Hematopoietic multipotent progenitor cell treated with erythropoietin and hydrocortisone succinate and interleukin-3 and kit ligand, for 4 days (in vitro differentiated cells): ENCODE measurements at places on chromosomes 6 and 20.

DNA sequence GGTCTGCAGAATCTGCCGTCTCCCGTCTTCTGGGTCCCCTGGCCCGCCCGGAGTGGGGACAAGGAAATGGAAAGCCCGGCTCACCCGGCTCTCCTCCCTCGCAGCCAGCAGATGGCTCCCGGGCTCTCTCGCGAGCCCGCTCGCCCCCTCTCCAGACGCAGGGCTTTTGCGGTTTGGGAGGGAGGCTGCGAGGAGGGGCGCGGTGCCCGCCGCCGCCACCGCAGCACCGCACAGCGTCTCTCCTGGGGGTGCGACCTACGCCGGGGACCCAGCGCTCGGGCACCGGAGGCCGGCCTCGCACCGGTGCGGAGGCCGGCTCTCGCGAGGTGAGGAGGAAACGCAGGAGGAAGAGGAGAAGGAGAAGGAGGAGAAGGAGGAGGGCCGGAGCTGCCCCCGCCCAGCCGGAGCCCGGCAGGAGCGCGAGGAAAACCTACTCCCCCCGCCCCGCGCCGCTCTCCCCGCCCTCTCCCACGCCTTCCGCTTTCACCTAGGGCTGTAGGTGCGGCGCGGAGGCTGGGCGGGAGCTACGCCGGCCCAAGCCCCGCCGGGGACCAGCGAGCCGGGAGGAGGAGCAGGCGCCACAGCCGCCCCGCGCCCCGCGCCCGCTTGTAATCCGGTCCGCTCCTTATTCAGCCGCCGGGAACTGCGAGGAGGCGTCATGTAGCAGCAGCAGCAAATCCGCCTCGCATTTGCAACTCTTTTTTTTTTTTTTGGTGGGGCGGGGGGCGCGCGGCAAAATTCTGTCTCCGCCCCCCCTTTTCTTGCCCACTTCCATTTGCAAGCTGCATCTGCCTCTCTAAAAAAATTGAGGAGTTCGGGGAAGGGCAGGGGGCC is at the start of gene CARMIL1:
CARMIL1 (plus strand) TSS at position 461 of the 834 bp plus-strand sequence. CDS start 422 bp downstream, outside the sequence.
- DNase-seq = peak; percentile 92

- DNase-seq = no peak
These were observed 29.3 kb upstream of the PRDM1 start for GRCh38 chr6:106056746-106057390.

DNA sequence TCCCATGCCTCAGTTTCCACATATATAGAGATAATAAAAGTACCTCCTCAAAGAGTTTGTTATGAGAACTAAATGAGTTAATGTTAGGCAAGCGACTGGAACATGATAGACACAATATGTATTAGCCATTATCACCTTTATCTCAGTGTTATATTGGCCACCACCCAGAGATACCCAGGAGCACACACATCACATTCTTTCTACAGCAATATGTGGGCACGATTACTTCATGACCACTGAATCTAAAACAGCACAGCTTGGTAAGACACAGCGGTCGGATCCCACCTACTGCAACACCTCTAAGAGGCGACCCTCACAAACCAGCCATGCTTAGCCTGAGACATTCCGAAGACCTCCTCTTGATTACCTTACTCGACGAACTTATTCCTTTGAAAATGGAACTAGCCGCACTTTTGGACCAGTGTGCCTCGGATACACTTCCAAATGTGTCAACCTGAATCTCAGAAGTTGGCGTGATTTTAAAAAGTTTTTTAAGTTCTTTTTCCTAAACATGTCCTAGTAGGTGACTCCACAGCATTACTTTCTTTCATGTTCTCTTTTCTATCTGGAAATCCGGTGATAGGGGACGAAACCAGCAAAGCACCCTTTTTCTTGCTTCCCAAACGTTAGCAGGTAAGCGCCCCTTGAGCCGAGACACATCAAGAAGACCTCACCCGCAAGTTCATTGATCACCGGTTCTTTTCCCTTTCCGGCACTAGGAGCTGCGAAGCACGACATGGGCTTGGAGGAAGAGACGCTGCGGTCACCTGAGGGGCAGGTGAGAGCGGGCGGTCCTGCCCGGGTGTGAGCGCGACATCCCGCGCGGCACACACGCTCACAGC is 923 bp downstream of the GMDS start:
- DNase-seq = peak; percentile 19

DNA sequence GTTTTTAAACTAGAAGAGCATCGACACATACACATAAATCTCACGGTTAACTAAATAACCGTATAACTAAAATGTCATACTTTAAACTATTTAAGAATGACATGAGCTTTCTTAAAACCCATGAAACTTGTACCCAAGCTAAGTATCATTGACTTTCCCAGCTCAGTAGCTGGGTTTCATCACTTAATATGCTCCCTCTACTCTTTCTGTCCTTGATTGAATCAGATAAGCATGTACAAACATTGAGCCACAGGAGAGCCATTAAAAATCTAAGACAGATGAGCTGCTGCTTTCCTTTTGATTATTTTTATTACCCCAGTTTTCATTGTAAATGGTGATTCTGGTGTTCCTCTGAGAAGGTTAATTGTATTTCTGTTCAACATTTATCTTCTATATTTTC is 115.8 kb downstream of the FOXO3 start:
- DNase-seq = no peak

- DNase-seq = peak; percentile 91
These were observed 21.2 kb upstream of the NFATC2 start for GRCh38 chr20:51563486-51564332.

- no peak for DNase-seq
These were observed 16.9 kb upstream of the AGPAT4 start for GRCh38 chr6:161290751-161291150.

GRCh38 chr20:58723628-58723984 is 31.0 kb downstream of the NPEPL1 start:
- DNase-seq = no peak

GRCh38 chr6:121222656-121223055 is 111.6 kb downstream of the TBC1D32 start:
- DNase-seq = peak; percentile 43

- peak; percentile 58 for DNase-seq
These were observed 57.0 kb upstream of the GNRH2 start for GRCh38 chr20:2986466-2986865.

DNA sequence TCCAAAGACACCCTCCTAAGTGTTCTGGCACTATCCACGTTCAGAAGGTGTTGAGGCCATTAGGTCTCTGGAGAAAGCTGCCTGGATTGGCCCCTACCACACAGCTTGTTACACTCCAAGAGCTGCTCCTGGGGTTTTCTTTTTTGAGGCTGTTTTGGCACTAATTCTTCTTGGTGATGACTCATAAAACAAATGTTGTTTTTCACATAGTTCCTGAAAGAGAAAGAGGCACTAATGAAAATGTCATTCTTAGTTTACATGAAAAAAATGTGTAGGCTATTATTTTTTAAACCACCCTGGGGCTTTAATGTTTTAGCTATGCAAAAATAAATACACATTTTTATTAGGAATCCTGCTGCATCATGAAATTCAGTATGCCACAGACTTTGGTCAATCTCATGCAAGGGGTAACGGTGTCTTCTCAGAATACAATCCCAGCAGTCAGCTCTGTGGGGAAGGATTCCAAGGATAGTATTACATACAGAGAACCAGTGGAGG is 38.1 kb downstream of the TBPL1 start:
- DNase-seq = no peak

DNA sequence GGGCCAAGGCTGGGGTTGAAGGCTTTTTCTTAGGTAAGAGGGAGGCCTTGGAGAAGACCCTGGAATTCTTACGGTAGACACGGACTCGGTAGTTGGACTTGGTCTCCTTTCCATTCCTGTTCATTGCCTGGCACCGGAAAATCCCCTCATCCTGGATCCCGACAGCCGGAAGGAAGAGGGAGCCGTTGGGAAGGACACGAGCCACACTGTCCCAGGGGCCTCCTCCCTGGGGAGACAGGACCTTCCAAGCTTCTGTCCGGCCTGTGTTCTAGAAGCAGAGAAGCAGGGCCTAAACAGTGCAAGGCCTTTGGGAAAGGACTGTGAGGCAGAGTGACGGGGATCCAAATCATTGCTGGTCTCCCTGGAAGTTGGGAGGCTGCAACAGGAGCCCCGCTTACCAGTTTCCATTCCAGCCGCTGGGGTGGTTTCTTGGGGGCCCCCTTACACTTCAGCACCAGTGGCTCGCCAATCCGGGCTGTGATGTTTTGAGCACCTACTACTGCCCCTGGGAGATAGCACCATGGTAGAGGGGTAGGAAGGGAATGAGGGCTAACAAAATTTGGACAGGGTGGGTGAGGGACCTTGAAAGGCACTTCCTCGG is 470 bp downstream of the AGER start:
- no peak for DNase-seq

- DNase-seq = no peak
These were observed 34.6 kb upstream of the NKX2-2 start for GRCh38 chr20:21548390-21549035.

GRCh38 chr20:23550227-23550626 is 18.1 kb downstream of the CST9L start:
- no peak for DNase-seq

DNA sequence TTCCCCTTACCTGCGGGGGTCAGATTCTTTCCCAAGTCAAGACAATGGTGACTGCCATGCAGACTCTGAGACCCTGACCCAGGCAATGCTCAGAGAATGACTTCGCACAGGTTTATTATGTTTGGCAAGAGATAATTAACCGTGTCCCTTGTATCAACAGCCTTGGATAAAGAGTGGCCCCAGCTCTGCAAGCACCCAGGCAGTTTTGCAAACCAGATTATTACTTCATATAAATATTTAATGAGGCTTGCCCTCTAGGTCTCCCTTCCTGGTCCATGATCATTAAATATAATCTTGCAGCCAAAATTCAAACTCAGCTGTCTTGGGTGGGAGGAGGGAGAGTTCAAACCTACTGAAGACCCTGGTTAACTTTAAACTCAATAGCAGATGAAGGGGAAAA is 156.5 kb downstream of the ANKRD60 start:
- no peak for DNase-seq

DNA sequence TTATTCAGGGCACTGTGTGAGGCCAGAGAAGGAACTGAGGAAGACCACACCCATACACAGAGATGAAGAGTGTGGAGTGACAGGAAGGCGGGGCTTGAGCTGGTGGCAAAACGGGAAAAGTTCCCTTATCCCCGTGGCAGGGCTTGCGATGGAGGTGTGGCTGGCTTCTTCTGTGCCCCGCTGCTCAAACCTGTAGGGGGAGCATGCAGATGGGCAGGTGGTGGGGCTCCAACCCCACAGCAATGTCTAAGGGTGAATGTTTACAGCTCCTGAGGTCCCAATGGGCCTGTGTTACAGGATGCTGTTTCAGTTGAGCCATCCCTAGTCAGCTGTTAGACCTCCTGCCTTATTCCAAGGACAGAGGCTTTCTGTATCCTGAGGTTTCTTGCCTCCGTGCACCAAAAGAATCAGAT is 105.9 kb downstream of the LY86 start:
- DNase-seq = peak; percentile 66

- no peak for DNase-seq
These were observed 36.0 kb downstream of the STK35 start for GRCh38 chr20:2137552-2138201.

DNA sequence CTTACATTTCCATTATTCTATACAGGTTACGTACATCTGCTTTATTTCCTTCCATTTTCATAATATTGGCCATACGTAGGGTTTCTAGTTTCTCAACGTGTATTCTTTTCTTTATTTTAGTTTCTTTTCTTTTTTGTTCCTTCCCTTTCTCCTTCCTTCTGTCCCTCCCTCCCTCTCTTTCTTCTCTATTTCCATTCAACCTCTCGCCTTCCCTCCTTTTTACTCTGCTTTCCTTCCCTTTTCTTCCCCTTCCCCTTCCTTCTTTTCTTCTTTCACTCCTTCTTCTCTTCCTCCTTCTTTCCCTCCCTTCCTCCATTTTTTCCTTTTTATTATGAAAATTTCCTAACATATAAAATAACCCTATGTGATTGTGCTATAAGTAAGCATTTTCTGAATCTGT is 8.7 kb upstream of the HLA-G start:
- no peak for DNase-seq

GRCh38 chr6:139754898-139755775 is 380.7 kb upstream of the CITED2 start:
- DNase-seq = no peak

DNA sequence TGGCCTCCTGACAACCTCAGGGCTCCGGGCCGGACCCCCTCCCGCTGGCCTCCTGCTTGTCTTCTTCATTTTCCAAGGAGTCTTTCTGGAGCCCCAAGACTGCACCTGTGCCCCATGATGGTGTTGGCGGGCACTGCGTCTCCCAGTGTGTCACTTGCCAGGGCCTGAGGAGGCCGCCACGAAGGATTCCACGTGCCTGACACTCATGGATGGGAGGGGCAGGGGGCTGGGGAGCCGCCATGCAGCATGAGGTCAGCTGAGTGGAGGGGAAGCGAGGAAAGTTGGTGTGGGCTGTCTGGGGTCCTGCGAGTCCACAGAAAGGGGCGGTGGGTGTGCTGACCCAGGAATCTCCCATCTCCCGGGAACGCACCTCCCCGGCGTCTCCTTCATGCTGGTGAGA is 165.7 kb downstream of the SMOC2 start:
- DNase-seq = no peak

DNA sequence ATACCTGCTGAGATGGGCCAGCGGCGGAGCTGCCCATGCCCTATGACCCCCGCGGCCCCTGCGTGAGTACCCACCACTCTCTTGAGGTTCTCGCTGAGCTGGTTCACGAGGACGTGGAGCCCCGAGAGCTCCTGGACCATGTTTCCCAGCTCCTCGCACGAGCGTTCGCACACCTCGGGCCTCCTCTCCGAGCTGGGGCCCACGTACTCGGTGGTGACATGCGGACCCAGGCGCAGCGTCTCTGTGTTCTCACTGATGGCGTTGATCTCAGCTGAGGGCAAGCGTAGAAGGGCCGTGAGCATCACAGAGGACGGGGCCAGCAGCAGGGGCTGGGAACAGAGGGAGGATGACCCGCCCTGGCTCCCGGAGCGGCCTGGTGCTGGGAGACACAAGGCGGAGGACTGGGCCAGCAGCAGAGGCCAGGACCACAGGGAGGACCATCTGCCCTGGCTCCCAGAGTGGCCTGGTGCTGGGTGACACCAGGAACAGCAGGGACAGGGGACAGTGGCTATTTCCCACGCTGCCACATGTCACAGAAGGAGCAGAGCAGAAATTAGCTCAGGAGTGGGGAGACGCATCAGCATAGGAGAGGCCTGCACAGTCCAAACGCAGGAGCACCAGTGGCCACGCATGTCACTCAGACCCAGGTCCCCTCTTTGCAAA is 11.8 kb downstream of the THBS2 start:
- no peak for DNase-seq

GRCh38 chr6:161835500-161836215 is 561.8 kb upstream of the AGPAT4 start:
- peak; percentile 69 for DNase-seq

- DNase-seq = peak; percentile 47
These were observed 1.8 kb downstream of the RIPOR2 start for GRCh38 chr6:24933868-24934401.

- no peak for DNase-seq
These were observed 10.2 kb downstream of the LAMA4 start for GRCh38 chr6:112243861-112244827.

- no peak for DNase-seq
These were observed 155.4 kb downstream of the SYCP2 start for GRCh38 chr20:59777814-59778575.

GRCh38 chr6:39419607-39420006 is 97.1 kb upstream of the KCNK16 start:
- DNase-seq = no peak

- no peak for DNase-seq
These were observed 4.2 kb upstream of the ADGRG6 start for GRCh38 chr6:142297605-142297995.
